Tongue (tissue), 3 donors: ENCODE measurements at places on chromosomes 2 and 18.

GRCh38 chr18:2939317-2939716 lies 73.6 kb downstream of the LPIN2 start:
- DNase-seq = no peak

DNA sequence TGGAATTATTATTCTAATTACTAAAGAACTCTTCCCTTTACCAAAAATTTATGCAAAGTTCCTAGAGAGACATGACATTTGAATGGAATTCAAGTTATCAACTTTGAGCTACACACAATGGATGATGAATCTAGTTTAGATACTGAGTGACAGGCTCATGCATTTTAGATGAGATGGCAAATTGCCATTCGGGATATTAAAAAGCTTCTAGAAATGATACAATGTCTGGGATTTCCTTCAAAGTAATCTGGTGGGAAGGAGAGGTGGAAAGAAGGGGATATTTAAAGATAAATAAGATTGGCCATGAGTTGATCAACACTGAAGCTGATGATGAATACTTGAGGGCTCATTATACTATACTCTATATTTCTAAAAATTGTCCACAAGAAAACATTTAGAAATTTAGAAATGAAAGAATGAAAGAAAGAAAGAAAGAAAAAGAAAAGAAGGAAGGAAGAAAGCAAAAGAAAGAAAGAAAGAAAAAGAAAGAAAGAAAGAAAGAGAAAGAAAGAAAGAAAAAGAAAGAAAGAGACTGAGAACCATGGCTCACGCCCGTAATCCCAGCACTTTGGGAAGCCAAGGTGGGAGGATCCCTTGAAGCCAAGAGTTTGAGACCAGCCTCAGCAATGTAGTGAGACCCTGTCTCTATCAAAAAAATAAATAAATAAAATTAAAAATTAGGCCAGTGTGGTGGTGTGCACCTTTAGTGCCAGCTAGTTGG lies 62.6 kb upstream of the NEDD4L start:
- no peak for DNase-seq

- no peak for DNase-seq
Observed at GRCh38 chr18:79058007-79058406, 11.2 kb upstream of the ATP9B start.

- peak; percentile 74 for DNase-seq
Observed at GRCh38 chr18:26826656-26827235, 38.8 kb downstream of the AQP4 start.

DNA sequence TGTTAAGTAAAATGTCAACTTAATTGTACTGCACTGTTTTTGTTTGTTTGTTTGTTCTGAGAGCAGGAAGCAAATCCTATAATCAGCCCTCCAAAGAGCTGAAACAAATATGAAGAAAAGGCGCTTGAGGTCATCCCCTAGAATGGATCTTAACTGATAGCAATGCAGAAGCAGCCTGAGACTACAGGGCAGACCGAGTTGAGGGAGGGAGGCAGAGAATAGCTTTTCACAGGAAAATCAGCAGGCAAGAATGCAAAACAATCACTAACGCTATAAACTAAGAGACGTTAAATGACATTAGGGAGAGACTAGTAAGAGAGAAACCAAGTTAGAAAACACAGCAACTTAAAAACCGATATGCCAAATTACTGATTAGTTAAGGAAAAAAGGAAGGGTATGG lies 37.2 kb downstream of the GALNT1 start:
- no peak for DNase-seq

- no peak for DNase-seq
Observed at GRCh38 chr2:149656996-149657395, 69.4 kb upstream of the MMADHC start.

DNA sequence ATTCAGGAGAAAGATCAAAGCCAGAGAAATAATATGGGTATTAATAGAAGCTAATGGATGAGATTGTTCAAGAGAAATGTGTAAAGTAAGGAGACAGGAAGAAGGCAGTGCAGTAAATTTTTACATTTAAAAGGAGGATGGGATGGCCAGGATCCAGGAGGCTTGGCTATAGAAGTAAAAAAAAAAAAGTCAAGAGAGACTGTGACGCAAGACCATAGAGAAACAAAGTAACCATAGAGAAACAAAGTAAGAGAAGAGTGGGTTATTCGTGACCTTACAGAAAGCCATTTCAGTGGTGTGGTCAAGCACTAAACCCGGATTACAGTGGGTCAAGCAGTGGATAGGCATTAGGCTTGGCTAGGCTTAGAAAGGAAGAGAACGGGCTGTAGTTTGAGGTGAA lies 10.5 kb upstream of the FAM171B start:
- no peak for DNase-seq

- DNase-seq = no peak
Observed at GRCh38 chr18:813172-814071, 1.4 kb upstream of the YES1 start.

- no peak for DNase-seq
Observed at GRCh38 chr2:118850168-118850900, 2.9 kb upstream of the EN1 start.
